ENCODE measurements at places on chromosomes 16 and 17.

DNA sequence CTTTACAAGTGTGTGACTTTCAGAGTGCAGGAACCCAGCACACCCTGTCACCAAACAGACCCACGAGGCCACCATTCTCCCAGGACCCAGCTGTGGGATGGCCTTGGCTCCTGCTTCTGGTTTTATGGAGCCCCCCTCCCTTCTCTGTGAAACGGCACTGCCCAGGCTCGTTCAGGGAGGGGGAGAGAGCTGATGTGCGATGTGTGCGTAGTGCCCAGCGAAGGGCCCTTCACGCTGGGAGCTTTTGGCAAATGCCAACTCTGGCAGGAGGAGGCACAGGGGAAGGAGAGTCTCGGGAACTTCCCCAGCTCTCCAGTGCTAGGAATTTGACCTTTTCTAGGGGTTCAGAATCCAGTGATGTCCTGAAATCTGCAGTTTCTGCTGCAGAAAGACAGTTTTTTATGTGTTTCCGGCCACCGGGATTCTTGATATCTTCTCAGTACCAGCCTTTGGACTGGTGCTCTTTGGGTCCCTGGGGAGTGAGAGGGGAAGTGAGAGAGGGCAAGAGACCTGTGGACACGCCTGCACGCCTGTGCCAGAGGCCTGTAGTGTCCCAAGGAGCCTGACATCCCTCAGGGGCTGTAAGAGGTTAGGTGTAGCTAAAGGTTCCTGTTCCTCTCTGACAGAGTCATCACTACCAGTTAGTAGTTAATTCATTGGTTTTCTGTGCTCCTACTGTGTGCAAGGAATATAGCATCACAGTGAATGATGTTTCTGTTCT is 45.1 kb downstream of the CMIP start:
- no peak for DNase-seq

GRCh38 chr17:28549236-28550132 is 2.9 kb downstream of the UNC119 start:
- DNase-seq, result peak; percentile 60

- no peak for DNase-seq
These were observed 18.8 kb upstream of the AMZ2 start for GRCh38 chr17:68228817-68229570.

- no peak for DNase-seq
These were observed 200.3 kb downstream of the SEC14L1 start for GRCh38 chr17:77341069-77341541.

DNA sequence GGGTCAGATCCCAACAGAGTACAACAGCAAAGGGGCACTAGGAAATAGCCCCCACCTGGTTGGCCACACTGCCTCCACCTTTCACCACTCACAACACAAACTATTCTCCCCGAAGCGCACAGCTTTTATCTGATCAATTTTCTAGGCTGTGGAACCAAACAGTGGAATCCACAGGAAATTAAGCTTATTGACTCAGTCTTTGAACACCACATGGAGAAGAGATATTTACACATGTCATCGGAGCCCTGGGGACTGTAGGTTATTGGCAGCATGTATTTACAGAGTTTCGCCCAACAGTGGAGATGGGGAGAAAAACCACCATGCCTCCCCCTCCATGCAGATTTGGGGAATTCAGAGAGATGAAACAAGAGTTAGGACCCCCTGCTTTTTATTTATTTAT is 154.8 kb downstream of the XYLT1 start:
- no peak for DNase-seq

GRCh38 chr17:64940055-64940454 is 20.8 kb upstream of the LRRC37A3 start:
- no peak for DNase-seq

- DNase-seq, result no peak
These were observed 86.7 kb downstream of the SHISA9 start for GRCh38 chr16:12988071-12988470.

DNA sequence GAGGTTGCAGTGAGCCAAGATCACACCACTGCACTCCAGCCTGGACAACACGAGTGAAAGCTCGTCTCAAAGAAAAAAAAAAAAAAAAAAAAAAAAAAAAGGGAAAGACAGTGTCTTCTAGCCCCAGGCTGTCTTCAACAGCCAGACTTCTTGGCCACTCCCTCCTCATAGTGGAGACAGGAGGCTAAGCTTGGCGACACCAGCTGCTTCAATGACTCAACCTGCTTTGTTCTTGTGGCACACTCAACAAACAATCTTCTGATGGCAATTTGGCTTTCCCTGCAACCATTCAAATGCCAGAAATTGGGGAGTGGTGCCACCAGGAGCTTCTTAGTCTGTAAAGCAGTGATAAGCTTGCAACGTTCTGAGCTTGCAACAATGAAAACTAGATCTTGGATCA is 290.4 kb upstream of the DYNLRB2 start:
- DNase-seq, result no peak

DNA sequence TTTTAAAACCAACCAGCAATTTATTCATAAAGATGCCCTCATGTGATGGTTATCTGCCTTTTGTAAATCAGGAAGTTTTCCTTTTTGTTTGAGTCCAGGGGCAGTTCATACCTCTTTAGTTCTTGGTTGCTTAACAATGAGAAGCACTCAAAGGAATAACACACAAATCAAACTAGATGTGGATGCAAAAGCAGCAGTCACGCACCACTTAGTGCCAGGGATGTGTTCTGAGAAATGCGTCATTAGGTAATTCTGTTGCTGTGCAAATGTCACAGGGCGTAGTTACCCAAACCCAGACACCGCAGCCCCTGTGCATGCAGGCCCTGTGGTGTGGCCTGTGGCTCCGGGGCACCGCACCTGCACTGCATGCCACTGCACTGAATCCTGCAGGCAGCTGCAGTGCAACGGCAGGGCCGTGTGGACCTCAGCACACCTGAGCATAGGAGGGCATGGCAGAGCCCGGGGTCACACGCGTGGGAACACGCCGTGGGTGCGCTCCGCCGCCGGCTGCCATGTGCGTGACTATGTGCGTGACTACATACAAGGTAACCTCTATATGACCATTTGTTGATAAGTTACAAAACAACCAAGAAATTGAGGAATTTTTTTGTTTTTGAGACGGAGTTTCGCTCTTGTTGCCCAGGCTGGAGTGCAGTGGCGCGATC is 39.6 kb downstream of the PKD1 start:
- no peak for DNase-seq

DNA sequence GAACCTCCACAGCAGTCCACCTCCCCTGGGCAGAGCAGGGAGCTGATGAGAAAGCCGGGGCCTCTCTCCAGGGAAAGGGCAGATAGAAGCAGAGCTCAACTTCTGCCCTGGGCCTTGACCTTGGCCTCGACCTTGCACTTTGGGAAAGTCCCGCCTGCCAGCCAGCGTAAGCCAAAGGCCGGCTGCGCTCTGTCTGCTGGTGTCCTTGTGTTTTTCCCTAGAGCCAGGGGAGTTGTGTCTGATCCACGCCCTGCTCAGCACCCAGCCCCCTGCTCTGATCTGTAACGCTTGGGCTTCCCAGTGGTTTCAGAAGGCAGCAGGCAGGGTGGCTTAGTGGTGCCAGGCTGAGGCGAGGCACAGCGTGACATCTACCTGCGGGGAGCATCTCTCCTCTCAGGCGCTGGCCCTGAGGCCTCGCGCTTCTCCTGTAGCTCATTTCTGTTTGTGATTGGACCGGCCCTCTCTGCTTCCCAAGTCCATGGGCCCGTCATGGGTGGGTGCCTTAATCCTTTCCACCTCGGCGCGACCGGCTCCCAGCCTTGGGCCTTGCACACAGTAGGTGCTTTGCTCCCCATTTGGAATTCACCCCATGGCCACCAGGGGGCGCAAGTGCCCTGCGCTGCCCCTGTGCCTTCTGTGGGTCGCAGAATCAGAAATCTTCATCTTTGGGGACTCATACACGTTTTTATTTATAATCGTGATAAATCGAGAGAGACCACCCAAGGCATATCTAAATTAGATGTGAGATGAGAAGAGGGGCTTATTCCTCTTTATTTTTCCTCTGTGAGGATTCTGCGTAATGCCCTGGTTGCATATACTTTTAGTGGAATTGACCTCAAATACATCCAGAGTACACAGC is 24.2 kb downstream of the SGSH start:
- no peak for DNase-seq

DNA sequence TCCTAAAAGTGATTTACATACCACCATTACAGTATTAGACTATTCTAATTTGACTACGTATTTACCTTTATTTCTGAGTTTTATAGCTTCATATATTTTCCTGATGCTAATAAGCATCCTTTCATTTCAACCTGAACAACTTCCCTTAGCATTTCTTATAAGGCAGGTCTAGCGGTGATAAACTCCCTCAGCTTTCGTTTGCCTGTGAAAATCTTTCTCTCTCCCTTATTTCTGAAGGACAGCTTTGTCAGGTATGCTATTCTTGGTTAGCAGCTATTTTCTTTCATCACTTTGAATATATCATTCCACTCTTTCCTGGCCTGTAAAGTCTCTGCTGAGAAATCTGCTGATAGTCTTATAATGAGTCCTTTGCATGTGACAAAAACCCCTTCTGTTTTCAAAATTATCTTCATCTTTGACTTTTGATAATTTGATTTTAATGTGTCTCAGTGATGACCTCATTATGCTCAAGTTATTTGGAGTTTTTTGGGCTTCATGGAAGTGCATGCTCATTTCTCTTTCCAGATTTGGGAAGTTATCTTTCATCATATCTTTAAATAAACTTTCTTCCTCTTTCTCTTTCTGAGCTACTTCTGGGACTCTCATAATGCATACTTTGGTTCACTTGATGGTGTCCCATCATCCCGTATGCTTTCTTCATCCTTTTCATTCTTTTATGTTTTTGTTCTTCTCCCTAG is 285.4 kb upstream of the PMFBP1 start:
- no peak for DNase-seq

DNA sequence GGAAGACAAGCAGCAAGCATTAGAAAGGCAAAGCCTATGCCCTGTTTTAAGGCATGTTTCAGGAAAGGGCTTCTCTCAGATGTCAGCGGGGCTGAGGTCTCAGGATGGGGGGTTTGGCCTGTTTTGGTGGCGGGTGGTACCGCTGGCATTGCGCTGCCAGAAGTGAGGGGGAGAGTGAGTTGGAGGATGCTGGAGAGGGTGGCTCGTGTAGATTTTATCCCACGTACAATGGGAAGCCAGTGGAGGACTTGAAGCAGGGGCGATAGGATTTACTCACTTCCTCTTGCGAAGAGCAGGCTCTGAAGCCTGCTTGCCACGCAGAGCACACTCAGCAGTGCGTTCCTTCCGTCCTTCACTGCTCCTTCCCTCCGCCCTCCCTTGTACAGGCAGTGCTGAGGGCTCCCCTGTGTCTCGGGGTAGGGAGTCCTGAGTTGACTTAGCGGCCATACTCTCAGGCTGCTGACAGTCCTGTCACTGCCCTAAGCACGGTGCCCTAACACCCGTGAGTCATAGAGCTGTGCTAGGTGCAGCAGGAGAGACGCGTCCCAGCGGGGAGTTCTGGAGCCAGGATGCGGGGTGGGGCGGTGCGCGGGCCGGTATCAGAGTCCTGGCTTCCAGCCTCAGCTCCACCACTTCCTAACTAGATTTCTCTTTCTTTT is 113.1 kb downstream of the SNX29 start:
- no peak for DNase-seq

DNA sequence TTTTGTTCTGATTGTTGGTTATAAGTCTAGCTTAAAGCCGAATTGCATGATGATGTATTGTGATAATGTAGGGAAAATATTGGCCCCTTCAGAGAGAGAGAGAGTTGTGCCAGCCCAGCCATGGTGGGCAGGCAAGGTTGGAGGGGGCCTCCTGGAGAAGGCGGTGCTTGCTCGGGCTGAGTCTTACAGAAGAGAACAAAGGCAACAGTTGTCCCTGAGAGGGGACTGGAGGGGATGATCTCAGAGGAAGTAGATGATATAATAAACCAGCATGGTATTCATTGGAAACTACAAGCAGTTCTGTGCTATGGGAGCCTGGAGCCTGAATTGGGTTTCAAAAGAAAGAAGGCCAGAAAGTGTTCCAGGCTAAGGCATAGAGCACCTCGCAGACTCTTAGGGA is 173.8 kb downstream of the RPTOR start:
- peak; percentile 35 for DNase-seq

- DNase-seq, result peak; percentile 40
These were observed 158.8 kb downstream of the AATF start for GRCh38 chr17:37107406-37108083.

- DNase-seq, result no peak
These were observed 260.2 kb upstream of the DYNLRB2 start for GRCh38 chr16:80280557-80280956.

DNA sequence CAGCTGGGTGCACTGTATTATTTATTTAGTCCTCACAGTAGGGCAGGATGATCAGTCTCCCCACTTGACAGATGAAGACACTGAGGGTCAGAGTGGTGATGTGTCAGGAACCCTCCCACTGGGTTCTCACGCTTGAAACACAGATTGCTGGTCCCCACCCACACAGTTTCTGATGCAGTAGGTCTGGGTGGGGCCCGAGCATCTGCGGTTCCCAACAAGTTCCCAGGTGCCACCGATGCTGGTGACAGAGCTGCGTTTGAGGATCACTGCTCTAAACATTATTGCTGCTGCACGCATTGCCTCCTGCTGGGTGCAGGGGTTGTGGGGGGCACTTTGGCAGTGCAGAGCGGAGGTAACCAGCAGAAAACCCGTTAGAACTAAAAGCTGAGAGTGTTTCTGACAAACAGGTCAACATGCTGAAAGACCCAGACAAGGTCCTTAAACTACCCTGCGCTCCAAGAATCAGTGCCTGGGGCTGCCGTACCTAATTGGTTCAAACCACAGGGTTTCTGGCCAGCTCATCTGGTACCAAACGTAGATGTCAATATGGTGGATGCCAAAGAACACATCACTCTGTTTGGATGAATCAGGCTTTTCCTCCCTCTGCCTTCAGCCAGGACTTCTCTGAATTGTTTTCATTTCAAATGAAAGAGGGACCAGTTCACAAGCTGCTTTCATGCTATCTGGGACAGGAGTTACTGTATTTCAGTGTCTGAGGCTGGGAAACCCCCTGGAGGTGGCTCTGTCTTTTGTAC is 76.0 kb downstream of the ABCC1 start:
- DNase-seq, result peak; percentile 75

- no peak for DNase-seq
These were observed 7.1 kb downstream of the GEMIN4 start for GRCh38 chr17:744937-745336.

- peak; percentile 64 for DNase-seq
These were observed 59.8 kb downstream of the MRM1 start for GRCh38 chr17:36661047-36661666.

DNA sequence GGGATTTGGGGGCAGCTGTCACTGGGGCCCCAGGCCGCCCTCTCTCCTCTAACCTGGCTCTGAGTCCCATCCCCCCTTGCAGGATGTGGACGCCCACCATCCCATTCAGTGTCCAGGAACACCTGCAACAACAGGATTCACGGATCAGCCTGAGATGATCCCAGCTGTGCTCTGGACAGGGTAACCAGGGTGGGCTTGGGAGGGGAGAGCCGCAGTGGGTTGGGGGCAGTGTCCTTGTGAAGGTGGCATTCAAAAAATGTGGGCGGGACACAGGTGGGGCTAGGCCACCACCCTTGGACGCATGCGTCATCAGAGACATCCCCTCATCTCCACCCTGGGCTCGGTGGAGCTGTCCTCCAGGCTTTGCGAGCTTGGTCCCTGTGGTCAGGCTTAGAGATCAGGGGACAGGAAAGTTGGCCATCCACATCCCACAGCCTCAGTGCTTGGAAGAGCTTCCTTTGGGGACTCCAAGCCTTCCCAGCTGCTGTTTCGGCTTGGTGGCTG is 19.1 kb downstream of the DEXI start:
- no peak for DNase-seq

GRCh38 chr16:66372078-66372897 is 5.8 kb downstream of the CDH5 start:
- DNase-seq, result no peak
